ENCODE measurements at places on chromosomes 7 and 10.

DNA sequence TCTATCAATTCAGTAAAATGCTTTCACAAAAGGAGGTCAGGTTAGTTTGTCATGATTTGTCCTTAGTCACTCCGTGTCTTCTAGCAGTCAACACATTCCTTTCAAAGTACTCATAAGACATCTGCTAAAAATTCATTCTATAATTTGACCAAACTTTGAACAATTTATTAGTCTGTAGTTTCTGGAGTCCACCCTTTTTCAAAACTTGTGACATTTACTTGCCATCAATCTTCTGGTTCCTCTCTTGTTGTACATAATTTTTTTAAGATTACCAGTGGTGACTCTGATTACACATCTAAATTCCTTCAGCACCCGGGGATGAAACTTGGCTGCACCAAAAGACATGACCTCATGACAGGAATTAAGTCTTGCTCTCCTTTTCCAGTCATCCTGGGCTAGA, 130.1 kb downstream of the NEBL start:
- no peak for DNase-seq

- no peak for DNase-seq
Observed at GRCh38 chr7:8205537-8205936, 56.4 kb downstream of the ICA1 start.

GRCh38 chr7:98341106-98341505, 59.6 kb downstream of the BRI3 start:
- no peak for DNase-seq

- no peak for DNase-seq
Observed at GRCh38 chr10:30396698-30397097, 37.3 kb upstream of the MAP3K8 start.

DNA sequence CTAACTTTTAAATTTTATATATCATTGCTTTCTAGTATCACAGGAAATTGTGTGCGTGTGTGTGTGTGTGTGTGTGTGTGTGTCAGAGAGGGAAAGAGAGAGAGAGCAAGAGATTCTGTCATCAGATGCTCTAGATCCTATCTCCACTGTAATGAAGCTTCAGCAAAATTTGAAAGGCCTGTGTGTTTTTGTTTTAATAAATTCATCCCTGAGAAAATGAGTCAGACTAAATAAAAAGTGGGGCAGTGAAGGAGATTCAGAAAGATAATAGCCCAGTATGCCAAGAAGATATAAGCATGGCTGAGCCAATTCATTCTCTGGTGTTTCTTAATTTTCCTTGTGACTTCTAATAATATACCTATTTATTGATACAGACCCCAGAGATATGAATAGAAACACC, 184.2 kb upstream of the TMEM196 start:
- DNase-seq: no peak

- no peak for DNase-seq
Observed at GRCh38 chr7:44400033-44400511, 74.7 kb upstream of the CAMK2B start.

DNA sequence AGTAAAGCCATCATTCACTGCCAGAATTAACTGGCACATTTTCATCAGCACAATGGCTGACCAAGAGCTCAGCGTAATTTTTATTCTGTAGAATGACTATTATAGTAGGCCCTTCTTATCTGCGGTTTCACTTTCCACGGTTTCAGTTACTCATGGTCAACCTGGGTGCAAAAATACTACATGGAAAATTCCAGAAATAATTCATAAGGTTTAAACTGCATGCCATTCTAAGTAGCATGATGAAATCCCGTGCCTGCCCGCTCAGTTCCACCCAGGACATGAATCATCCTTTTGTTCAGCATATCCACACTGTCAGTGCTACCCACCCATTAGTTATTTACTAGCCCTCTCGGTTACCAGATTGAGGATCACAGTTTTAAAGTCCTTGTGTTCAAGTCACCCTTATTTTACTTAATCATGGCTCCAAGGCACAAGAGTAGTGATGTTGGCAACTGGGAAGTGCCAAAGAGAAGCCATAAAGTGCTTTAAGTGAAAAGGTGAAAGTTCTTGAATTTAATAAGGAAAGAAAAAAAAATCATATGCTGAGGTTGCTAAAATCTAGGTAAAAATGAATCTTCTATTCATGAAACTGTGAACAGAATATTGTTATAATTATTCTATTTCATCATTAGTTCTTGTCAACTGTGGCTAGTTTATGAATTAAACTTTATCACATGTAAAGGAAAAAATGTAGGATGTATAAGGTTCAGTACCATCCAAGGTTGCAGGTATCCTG, 204.9 kb downstream of the DOCK4 start:
- no peak for DNase-seq

DNA sequence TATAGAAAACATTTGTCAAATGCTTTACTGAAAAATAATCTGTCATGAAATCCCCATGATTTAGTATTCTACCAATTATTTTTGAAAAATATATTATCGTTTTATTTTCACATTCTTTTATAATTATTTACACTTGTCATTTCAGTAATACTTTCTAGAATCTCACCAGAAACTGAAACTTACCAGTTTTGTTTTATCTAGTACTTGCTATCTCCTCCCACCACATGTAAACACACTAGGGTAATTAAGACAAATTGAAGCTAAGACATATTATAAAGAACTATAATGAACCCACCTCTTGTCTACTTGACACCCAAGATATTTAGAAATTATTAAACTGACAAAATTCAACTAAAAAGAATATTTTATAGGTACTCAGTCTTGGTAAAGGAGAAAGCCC, 51.5 kb upstream of the GRM3 start:
- DNase-seq: no peak

- no peak for DNase-seq
Observed at GRCh38 chr7:101985903-101986734, 168.7 kb downstream of the CUX1 start.

DNA sequence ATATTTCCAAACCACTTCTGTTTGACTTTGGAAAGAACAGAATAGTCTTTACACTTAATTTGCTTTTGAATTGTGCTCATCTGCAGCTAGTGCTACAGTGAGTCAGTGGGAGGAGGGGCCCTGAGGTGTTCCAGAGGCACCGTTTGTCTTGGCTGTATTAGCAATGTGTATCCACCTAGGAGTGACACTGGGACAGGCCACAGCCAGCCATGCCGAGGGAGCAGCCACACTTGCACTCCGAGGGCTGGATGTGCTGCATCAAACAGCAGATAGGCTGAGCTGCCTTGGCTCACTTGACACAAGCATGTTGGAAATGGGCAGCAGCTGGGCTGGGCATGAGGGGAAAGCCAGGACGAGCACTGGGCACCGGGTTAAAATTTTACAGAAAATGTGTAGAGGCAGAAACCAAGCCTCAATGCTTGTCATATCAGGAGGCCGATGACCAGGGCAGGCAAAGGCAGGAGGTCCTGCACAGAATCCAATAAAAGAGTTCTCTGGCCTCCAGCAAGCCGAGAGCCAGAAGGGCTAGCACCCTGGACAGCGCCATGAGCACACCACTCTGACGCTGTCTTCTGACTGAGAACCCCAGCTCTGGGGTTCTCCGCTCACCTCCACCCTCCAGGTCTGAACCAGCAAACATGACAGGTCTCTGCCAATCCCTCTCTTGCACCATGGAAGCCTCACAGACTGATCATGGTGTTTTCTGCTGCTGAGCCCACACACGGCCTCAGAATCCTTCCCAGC, 163.3 kb downstream of the GRID1 start:
- no peak for DNase-seq

DNA sequence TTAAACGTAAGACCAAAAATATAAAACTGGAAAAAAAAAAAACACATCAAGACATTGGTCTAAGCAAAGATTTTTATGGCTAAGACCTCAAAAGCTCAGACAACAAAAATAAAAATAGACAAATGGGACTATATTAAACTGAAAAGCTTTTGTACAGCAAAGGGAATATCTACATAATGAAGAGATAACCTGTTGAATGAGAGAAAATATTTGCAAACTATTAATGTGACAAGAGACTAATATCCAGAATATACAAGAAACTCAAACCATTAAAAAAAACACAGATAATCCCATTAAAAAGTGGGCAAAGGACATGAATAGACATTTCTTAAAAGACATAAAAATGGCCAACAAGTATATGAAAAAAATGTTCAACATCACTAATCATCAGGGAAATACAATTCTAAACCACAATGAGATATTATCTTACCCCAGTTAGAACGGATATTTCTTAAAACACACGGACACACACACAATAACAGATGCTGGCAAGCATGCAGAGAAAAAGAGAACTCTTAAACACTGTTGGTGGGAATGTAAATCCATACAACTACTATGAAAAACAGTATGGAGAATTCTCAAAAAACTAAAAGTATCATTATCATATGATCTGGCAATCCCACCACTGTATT, 28.8 kb downstream of the CNOT4 start:
- no peak for DNase-seq

DNA sequence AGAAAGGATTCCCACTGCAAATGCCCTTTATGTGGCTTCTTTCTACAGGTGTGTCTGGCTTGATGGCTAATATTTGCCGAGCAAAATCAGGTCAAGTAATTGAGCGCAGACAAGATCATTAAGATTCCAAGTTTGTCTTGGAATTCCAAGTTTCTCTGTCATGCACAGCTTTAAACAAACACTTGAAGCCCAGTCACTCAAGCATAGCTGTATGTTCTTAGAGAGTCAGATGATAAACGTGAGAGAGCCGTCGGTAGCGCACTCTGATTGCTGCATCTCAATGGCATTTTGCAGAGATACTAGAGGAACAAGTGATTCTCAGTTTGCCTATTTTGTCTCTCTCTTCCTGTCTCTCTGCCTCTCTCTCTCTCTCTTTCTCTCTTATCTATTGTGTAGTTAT, 658 bp downstream of the DMBT1 start:
- no peak for DNase-seq
